ENCODE measurements at places on chromosomes 16 and 17. TPM values are rescaled to one million over a fixed set of nuclear protein-coding genes. Genes with fewer than 3 reads are reported as not detected.

The CHRNE gene
- 0.71 TPM for total RNA-seq

The CSH1 gene
- total RNA-seq: not detected

The MILR1 gene
- 19.6 TPM for total RNA-seq

The GP1BA gene
- total RNA-seq: 0.92 TPM

The C16orf46 gene
- total RNA-seq: not detected

The RUNDC3A gene
- total RNA-seq: 0.38 TPM

The COQ7 gene
- total RNA-seq: 17.3 TPM
